Stimulated activated CD4-positive, alpha-beta T cell treated with anti-CD3 and anti-CD28 coated beads, Interleukin-1b, Interleukin-23, amount 100 ng/mL, for 4 hours (primary cell): ENCODE measurements at places on chromosomes 11 and 22.

DNA sequence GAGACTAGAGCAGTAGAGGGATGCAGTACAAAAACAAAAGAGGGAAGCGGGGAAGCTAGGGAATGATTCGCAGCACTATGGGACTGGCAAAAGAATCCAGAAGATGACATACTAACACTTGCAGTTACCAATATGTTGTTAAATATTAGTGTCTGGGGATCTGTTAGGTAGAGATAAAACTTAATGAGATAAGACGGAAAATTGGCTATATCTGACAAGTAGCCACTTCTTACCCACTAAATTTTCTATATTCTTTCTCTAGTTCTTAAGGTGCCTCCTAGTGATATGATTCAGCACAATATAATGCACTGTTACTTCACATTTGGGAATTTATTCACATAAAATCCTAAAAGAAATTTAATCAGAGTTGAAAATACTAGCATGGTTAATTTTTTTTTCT lies 30.8 kb downstream of the CCDC90B start:
- DNase-seq, result no peak

- no peak for DNase-seq
Measured at GRCh38 chr22:35580351-35581022, 36.6 kb downstream of the MB start.

GRCh38 chr11:18618342-18619025 lies 15.7 kb downstream of the SPTY2D1 start:
- DNase-seq, result no peak

DNA sequence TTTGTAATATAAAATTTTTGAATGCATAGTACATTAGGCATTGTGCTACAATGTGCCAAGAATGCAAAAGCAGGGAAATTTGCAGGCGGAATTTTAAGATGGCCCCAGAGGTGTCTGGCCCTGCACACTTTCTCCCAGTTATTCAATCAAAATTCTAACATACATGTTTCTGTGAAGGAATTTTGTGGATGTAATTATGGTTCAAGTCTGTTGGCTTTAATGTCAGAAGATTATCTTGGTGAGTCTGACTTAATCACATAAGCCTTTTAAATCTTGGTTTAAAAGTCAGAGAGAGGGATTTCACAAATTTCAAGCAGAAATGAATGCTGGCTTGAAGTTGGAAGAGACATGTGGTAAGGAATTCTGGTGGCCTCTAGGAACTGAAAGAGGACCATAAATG lies 423.4 kb upstream of the CCDC179 start:
- no peak for DNase-seq

GRCh38 chr11:43941257-43941994 lies 1.0 kb upstream of the C11orf96 start:
- no peak for DNase-seq

- no peak for DNase-seq
Measured at GRCh38 chr11:132114185-132114584, 743.8 kb downstream of the NTM start.

- peak; percentile 12 for DNase-seq
Measured at GRCh38 chr22:30196141-30196879, 50.2 kb downstream of the LIF start.

DNA sequence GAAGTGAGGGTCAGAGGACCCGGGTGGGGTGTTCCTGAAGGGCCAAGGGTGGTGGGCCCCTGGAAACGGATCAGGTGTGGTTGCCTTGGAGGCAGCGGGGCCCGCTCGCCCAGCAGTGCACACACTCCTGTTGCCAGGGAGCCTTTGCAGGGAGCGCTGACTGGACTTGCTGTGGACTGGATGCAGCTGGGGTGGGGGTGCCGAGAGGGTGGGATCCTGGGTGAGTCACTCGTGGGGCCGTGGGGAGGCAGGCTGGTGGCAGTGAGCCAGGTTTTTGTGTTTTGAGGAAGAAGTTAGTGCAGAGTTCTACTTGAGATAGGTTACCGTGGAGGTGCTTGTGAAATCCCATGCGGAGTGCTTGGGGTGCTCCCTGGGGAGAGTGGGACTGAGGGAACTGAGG lies 1.3 kb downstream of the MRPL23 start:
- DNase-seq, result no peak

DNA sequence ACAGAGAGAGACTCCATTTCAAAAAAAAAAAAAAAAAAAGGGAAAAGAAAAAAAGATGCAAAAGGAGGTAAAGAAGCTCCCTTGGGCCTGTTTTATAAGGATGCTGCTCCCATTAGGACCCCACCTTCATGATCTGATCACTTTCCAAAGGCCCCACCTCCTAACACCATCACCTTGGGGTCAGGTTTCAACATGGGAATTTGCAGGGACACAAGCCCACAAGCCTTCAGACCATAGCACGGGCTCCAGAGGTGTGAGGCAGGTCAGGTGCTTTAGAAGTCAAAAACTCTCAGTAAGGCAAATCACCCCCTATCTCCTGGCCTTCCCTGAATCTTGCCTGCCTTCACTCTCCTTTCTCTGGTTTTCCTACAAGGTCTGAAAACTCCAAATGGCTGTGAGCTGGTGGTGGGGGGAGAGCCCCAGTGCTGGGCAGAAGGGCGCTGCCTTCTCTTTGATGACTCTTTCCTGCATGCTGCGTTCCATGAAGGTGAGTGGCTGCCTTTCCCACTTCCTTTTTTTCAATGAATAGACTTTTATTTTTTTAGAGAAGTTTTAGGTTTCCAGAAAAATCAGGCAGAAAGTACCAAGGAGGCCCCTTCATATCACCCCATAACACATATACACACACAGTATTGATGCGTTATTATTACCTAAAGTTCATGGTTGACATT lies 13.2 kb downstream of the ASPHD2 start:
- no peak for DNase-seq

GRCh38 chr11:123011510-123011909 lies 29.9 kb upstream of the BSX start:
- DNase-seq, result no peak

- no peak for DNase-seq
Measured at GRCh38 chr11:109821511-109821910, 271.7 kb upstream of the ZC3H12C start.

GRCh38 chr11:36146437-36146836 lies 142.8 kb downstream of the COMMD9 start:
- no peak for DNase-seq

DNA sequence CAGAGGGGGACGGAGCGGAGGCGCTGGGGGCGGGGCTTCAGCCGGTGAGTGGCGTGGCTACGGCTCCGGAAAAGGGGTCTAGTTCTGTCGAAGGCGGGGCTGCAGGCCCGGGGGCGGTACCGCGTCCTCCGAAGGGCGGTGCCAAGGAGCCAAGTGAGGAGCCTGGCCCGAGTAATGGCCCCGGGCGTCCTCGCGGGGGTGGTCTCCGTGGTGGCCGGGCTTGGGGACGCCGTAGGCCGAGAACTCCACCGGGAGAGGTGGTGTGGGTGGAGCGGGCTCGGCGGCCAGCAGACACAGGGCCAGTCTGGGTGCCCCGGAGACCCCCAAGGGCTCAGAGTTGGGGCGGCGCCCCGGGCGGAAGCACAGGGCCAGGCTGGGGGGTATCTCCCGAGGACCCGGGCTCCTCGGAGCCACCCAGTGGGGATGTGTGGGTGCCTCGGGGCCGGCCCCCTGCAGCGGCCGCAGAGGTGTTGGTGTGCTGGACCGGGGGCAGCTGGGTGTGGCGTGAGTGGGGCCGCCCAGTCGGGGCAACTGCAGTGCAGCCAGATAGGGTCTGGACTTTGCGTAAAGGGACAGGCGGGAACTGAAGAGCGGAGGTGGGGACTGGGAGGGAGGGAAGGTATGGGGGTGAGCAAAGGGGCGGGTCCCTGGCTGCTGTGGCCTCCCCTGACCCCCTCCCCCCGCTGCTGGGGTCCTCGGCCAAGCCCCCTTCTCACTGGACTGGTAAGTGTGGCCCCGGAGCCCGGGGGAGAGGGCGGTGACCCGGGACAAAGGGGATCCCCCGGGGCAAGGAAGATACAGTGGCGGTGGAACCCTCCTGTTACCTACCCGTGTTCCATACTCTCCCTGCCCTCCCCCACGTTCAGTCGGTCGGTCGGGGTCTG lies 838 bp downstream of the FKBP2 start:
- DNase-seq, result no peak

DNA sequence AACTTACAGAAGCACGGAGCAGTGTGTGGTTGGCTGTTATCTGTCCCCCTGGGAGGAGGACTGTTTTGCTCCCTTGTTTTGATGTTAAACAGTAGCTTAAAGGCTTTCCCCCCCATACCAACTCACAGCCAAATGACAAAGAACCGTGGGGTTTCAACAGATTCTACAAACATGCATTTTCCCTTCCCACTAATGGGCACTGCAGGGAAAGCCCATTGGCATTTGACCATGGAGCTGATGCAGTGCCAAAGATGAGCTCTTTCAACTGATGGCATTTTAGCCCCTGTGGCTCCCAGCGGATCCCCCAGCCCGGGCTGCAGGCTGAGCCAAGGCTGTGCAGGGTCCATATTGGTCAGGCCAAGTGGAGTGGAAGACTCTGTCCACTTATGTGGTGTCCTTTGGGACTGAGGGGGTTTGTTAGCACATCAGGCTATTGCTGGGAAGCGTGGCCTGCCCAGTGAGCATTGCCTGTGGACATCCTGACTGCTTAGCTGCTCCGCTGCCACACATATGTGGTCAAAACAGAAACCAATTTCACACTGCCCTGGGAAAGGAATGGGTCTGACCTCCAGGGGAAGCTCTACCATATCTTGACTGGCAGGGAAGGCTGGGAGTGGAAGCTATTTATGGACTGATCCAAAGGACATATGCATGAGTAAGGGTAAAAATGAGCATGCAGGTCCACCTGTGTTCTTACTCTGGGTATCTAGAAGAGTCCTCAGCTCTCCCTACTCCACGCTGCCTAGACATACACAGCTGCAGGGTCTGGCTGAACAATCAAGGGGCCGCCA lies 116.4 kb upstream of the PARVA start:
- no peak for DNase-seq

DNA sequence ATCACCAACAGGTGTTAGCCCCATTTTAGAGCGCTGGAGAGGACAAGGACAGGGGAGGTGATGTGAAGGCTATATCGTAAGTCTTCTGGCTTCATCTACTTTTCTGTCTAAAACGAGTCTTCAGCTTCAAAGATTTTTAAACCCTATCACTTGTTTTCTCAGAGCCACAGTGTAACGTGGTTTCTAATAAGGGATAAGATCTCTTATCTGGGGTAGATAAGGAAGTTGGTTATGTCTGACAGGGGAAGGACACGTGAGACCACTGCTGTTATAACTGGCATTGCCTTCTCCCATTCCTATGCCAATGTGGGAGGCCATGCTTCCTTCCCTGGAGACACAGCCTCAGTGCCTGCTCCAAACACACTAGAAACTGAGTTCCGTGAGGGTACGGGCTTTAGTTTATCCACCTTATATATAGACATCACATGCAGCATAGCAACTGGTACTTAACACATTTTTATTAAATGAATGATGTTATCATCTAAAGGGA lies 39.3 kb downstream of the LARGE2 start:
- DNase-seq, result no peak

- no peak for DNase-seq
Measured at GRCh38 chr11:845872-846495, 3.3 kb downstream of the TSPAN4 start.

DNA sequence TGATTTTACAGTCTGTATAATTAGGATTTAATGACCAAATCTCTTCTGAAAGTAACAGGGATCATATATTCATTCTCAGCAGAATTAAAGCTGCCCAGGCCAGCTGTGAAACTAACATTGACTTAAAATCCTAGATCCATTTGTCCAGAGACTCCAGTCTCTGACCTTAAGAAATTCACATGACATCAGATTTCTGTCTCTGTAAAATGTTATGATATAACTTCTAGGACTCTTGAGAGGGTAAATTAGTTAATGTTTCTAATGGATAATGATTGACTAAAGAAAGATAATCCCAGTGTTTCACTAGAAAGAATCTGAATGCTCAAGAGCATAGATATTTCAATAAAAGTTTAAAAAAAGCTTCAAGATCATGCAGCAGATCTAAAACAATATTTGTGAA lies 6.3 kb downstream of the NOX4 start:
- no peak for DNase-seq

DNA sequence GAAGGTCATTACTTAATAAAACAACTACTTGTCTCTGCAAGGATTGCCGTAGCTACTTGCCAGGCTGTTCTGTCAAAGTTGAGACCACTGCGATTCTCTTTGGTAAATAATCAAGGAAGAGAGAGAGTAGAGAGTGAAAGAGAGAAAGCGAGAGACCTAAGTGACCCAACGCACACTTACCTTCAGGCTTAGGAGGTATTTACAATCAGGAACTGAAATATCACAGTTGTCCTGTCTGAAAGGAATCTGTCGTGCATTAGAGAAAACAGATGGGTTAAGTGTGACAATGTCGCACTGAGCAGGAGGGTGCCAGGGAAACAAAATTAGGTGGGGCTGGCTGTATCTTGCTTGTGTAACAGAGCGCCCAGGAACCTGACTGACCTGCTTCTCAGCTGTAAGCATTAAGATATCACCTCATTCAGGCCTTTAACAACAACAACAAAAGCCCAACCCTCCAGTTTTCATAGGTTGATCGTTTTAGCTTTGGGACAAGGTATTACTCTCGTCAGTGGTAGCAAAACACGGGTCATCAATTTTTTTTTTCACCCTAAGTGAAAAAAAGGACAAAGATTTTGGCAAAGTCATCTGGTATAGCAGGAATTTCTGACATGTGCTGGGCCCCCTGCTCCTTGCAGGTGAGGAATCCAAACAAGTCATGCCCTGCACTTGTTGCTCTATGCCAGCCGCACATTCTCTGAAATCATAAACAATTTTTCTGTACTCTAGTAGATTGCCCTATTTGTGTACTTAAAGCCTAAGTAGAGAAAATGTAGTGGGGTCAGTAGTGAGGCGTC lies at the start of gene MUC15:
TSS of gene MUC15 (minus strand) at position 403 of the 794 bp plus-strand sequence. CDS start 5,169 bp downstream, outside the sequence.
- DNase-seq, result no peak

DNA sequence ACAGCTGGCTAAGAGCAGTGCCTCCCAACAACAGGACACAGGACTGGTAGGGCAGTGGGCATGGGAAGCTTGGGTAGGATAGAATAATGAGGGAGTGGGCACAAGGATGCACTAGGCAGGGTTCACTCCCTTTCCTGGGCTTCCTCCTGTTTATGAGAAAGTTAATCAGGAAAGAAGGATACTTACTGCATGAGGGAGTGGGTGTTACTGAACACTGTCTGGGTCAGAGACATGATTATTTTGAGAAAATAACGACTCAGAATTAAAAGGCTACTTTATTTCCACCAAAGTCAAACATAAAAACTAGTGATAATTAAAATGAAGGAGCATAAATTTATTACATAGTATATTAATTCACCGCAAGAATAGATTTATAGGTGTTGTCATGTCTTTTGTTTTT lies 35.8 kb downstream of the NCAM1 start:
- DNase-seq, result no peak

DNA sequence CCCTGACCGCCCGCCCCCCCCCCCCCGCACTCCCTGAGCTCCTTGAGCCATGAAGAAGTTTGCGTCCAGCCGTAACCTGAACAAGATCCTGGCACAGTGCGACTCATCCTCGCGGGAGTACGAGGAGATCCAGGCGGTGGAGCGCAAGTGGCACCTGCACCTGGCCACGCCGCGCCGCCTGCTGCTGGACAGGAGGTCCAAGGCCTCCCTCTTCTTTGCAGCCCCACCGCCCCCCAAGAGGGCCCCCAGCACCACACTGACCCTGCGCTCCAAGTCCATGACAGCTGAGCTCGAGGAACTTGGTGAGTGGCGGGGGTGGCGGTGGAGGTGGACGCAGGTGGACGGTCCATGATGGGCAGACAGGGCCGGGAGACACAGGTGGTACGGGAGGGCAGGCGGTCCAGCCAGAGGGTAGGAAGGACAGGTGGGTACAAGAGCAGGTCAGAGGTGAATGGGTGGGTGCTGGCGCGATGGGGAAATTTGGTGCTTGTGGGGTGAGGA lies 32.1 kb upstream of the ACR start:
- DNase-seq, result no peak

GRCh38 chr11:86218125-86219084 lies 26.1 kb upstream of the EED start:
- DNase-seq, result peak; percentile 54
